NCI-H187 treated with DMSO at 0.1 percent for 48 hours (cell line): ENCODE measurements at places on chromosomes 7 and 10.

GRCh38 chr7:92584953-92585352 lies 5.2 kb downstream of the FAM133B start:
- no peak for DNase-seq

DNA sequence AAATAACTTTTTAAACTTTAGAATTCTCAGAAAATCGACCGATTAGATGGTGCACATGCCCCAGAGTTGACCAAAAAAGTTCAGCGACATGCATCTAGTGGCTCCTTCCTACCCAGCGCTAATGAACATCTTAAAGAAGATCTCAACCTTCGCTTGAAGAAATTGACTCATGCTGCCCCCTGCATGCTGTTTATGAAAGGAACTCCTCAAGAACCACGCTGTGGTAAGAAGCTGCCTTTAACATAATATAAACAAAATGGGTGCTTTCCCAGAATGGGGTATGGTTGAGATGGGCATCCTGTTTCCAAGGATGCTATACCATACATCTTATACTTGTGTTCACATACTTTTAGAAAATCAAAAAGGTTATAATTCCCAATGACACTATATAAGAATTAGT lies 24.6 kb downstream of the GLRX3 start:
- DNase-seq: no peak

DNA sequence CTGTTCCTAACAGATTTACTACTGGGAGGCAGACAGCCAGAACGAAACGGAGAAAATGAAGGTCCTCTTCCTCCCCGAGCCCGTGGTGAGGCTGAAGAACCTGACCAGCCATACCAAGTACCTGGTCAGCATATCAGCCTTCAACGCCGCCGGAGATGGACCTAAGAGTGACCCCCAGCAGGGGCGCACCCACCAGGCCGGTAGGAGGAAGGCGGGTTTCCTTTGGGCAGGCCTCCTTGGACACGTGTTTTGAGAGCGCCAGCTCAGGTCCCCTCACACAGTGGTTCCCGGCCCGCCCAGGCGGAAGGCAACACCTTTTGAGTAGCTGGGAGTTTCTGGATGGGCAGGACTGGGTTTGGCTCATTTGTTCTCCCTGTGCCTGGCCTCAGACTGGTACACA lies 474.0 kb upstream of the FOXK1 start:
- DNase-seq: no peak

GRCh38 chr7:90938371-90938770 lies 325.9 kb upstream of the FZD1 start:
- DNase-seq: no peak

GRCh38 chr10:110670335-110670734 lies 26.2 kb downstream of the RBM20 start:
- no peak for DNase-seq

- no peak for DNase-seq
These were observed 8.2 kb downstream of the ASB10 start for GRCh38 chr7:151178831-151179230.

DNA sequence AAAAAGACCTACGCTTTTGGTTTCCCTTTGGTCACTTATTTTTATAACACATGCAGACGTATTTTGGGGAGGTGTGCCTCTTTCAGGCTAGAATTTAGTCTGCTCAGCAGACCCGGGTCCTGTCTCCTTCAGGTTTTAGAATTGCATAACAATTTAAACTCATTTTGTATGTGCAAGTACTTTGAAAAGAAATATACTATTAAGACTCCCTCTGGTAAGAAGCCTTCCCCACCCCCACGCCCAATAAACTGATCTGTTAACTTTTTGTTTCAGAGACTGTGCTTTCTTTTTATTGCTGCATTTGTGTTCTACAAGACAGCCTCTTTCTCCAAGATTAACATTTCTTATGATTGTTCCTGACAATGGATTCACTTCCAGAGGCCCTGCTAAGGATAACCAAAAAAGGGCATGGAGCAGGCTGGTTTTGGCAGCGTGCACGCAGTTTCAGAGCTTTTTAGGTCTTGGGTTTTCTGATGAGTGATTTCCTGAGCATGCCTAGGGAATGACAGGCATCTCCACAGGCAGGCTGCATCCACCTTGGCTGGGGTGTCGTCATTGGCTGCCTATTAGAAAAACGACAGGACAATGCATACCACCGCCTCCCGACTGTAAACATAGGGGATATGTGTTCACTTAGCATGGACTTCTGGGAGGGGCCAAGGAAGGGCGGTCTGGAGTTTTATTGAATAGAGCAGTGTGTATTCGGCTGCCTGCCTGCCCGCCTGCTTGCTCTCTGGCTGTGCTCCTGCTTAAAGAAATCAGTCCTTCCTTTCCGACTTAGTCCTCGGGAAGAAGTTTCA lies at the start of gene CALD1:
Gene CALD1 (plus strand): TSS at position 694 of the 800 bp plus-strand sequence. CDS start 88,100 bp downstream, outside the sequence.
- no peak for DNase-seq

GRCh38 chr7:2955269-2955668 lies 88.4 kb downstream of the CARD11 start:
- no peak for DNase-seq

- DNase-seq: no peak
These were observed 107.6 kb downstream of the CNNM2 start for GRCh38 chr10:103025696-103026095.

GRCh38 chr7:43485580-43485979 lies 97.3 kb upstream of the STK17A start:
- DNase-seq: no peak

DNA sequence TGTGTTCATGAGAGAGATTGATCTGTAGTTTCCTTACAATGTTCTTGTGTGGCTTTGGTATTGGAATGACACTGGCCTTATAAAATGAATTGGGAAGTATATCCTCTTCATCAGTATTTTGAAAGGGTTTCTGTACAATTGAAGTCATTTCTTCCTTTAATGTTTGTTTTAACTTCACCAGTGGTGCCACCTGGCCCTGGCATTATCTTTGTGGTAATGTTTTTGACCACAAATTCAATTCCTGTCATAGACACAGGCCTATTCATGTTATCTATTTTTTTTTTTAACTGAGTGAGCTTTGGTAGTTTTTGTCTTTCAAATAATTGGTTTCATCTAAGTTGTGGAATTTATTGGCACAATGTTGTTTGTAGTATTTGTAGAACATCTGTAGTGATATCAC lies 127.7 kb downstream of the CDK14 start:
- DNase-seq: no peak

- DNase-seq: no peak
These were observed 151.8 kb upstream of the YAE1 start for GRCh38 chr7:39414224-39415035.

- DNase-seq: no peak
These were observed 6.2 kb upstream of the TSPAN15 start for GRCh38 chr10:69445041-69445440.

- no peak for DNase-seq
These were observed 34.5 kb downstream of the ADAP1 start for GRCh38 chr7:919924-920341.

DNA sequence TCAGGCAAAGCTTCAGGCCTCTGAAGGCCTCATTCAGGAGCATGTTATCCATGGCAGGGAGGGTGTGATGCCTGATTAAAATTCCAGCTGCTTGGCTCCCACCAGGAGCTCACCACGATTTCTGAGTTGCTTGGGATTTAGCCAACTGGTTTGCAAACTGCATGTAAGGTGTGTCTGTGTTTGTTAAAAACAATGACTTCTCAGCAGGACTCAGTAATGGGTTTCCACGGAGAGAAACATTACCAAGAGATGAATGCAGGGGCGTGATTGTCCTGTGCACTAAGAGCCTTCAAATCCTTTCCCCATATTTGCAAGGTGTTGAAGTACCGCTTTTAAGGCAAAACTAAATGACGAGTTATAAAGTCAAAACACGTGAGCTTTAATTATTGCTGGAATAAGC lies 88.8 kb upstream of the BTBD16 start:
- DNase-seq: peak; percentile 34

GRCh38 chr10:60810437-60811182 lies 32.3 kb downstream of the CDK1 start:
- DNase-seq: no peak

DNA sequence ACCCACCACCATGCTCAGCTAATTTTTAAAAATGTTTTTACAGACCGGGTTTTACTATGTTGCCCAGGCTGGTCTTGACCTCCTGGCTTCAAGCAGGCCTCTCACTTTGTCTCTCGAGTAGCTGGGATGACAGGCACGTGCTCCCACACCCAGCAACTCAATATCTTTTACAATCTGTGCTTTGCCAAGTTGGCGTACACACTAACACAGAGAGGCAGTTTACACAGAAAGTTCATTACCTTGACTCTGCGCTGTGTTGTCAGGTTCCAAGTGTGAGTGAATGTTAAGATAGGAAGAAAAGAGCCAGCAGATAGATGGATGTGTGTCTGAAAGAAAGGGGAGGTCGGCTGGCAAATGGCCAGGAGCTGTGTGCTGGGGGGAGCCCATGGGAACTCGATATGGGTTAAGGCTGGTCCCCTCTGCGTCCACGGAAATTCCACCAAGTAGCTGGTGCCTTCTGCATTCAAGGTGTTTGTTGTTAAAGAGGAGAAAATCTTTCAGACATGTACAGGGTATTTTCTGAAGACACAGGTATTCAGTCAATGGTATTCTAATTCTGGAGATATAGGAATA lies 299.8 kb downstream of the CAMK1D start:
- DNase-seq: no peak

- DNase-seq: no peak
These were observed 567.4 kb upstream of the MKI67 start for GRCh38 chr10:128693493-128694131.

DNA sequence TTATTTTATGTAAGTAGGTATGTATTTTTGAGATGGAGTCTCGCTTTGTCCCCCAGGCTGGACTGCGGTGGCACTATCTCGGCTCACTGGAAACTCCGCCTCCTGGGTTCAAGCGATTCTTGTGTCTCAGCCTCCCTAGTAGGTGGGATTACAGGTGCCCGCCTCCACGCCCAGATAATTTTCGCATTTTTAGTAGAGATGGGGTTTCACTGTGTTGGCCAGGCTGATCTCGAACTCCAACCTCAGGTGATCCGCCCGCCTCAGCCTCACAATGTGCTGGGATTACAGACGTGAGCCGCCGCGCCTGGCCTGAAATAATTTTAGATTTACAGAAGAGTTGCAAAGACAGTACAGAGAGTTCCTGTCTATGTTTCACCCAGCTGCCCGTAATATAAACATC lies 37.5 kb downstream of the PFKFB3 start:
- no peak for DNase-seq

GRCh38 chr10:64537112-64537511 lies 1015.9 kb downstream of the REEP3 start:
- DNase-seq: no peak

GRCh38 chr10:131075218-131075770 lies 236.2 kb downstream of the TCERG1L start:
- DNase-seq: no peak

- no peak for DNase-seq
These were observed 180.1 kb downstream of the RAPGEF5 start for GRCh38 chr7:22176791-22177412.

DNA sequence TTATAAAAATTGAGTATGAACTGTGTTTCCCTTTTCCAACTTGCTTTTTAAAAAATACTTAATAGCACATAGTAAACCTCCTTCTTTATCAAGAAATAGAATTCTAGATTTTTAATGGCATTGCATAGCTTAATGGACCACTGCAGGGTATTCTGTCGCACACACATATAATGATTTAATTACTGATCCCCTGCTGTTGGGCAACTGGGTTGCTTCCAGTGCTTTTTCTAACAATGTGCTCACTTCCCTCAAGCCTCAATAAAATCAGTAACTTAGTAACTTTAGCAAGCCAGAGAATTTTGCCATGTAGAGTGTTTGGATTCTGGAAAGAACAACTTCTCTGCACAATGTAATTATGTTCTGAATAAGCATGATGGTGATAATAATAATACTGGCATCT lies 49.1 kb upstream of the PDLIM1 start:
- DNase-seq: no peak

GRCh38 chr10:95987685-95988426 lies 55.5 kb upstream of the CCNJ start:
- no peak for DNase-seq

GRCh38 chr10:9228771-9229170 lies 1174.3 kb downstream of the GATA3 start:
- no peak for DNase-seq

GRCh38 chr7:147411096-147411495 lies 1179.5 kb upstream of the C7orf33 start:
- DNase-seq: no peak

- no peak for DNase-seq
These were observed 38.6 kb downstream of the STEAP4 start for GRCh38 chr7:88268051-88268450.
